ENCODE measurements at places on chromosomes 2 and 18.

DNA sequence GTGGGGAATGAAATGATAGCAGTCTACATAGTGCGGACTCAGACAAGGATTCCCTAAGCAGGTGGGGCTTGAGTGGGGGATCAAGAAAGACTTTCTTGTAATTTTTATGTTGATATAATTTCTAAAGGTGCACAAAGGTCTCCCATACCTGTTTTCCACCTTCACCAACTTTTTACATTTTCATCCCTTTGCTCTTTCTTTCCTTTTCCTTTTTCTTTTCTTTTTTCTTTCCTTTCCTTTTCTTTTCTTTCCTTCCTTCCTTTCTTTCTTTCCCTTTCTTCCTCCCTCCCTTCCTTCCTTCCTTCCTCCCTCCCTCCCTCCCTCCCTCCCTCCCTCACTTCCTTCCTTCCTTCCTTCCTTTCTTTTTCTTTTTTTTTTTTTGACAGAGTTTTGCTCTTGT, 10.1 kb upstream of the TRMT61B start:
- DNase-seq, result no peak

DNA sequence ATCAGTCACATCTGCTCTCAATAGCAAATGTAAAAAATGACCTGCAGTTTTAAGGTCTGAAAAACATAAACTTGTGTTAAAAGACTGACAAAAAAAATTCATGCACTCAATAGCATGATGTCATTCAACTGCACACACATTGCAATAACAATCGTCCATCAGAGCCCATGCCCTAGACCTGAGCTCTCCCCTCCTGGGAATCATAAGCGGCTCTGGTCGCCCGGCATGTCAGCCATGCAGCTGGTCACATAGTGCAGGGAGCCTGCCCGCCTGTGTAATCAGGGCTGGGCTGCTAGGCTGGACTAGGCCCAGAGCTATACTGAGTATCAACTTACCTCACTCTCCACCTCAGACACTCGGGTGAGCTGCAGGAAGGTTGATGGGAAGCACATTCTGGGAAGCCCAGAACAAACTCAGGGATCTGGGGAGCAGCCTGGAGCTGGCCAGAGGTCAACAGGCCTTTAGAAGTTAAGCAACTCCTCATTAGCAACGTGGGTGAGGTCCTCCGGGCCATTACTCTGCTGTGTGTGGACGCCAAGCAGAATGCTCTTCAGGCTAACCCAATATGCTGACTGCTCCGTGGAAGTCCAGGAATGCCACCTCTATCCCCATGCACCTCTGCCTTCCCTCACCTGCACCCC, 165.5 kb downstream of the TTC32 start:
- DNase-seq, result no peak

- DNase-seq, result no peak
These were observed 110.2 kb downstream of the CABLES1 start for GRCh38 chr18:23245461-23245860.

- no peak for DNase-seq
These were observed 86.3 kb downstream of the NDUFA10 start for GRCh38 chr2:239938651-239939486.

DNA sequence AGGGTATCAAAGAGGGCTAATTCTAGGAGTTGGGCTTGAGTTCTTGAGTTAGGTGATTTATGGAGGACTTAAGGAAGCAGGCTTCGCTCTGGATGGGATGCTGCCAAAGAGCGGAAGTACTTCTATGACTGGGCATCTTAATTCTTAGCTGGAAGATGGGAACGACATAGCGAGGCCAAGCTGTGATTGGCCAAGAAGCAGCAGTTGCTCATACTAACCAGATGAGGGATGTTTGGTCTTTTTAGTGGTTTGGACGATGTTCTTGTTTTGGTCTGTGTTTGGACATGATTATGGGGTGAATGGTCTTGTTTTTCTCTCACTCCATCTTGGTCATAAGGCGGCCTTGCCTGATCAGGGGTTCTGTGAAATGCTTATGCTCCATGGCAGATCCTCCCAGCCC, 133.7 kb downstream of the MSH2 start:
- no peak for DNase-seq

DNA sequence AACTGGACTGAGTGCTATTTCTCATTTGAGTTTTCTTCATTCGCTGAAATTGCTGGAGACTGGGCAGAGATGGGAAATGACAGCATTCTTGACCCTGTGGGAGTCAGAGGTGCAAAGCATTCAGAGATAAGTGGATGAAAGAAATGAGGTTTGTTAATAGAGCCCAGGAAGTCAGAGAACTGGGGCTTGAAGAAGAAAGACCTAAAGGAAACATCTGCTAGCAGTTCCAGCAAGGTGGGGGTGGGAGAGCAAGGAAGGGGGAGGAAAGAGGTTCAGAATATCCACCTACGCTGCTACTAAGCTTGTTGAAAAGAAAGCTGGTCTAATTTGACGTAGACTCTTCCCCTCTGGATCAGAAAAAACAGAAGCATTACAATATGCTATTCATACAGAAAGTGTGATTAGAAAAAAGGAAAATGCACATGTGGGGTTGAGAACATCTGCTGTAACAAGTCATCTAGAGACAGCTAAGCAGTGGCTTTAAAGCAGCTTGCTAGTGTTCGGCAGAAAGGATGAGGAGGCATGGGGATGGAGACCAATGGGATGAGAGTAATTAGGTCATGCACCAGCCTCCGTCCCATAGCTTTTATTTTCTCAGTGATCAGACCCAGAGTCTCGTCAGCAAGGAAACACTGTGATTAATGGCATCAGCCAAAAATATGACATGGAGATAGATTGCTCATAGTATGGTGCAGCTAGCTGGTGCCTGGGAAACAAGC, 29.7 kb downstream of the NAB1 start:
- DNase-seq, result no peak

DNA sequence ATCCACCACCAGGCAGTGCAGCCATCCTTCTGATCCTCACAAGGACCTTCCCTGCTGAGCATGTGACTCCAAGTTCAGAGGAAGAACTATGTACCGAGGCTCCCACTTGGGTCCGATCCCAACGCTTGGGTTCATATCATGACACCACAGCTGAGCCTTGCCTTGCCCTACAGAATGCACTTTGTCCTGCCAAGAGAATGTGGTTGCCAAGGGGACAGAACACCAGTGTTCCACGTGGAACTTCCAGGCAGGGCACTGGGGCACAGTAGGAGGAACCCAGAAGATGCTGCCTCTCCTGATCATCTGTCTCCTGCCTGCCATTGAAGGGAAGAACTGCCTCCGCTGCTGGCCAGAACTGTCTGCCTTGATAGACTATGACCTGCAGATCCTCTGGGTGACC, at the start of gene TEX51:
Gene TEX51, plus strand, starts transcription at position 255 of the 400 bp plus-strand sequence. Its CDS starts 29 bp downstream, at position 284.
- no peak for DNase-seq

DNA sequence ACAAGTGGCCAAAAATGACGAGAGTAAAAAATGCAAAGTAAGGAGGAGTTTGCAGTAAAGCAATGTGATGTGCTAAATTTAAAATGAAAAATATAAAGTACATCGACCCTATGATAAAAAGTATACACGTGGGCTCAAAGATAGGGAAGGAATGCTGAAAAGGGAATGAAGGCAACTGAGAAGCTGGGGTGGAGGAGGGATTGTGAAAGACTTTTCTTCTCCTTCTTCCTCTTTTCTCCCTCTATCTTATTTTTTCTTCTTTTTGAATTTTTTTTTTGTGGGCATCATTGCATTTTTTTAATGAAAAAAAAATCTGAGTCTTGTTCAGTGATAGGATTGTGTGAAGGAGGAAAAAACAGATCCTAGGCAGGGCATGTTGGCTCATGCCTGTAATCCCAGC, 57.6 kb upstream of the STK17B start:
- DNase-seq, result no peak

DNA sequence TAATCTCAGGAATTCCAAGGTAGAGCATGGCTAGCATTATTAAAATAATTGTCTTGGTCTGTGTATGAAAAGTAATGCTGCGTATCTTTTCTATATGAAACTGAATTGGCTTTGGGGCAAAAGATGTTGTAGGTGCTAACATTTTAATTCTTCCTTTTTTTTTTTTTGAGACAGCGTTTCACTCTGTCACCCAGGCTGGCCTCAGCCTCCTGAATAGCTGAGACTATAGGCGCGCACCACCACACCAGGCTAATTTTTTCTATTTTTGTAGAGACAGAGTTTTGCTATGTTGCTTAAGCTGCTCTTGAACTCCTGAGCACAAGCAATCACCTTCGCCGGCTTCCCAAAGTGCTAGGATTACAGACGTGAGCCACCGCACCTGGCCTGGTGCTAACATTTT, 172.6 kb upstream of the STON1 start:
- no peak for DNase-seq

GRCh38 chr2:240060977-240061591, 7.8 kb upstream of the OR6B3 start:
- DNase-seq, result peak; percentile 34

GRCh38 chr2:55051026-55051866, 995 bp upstream of the RTN4 start:
- no peak for DNase-seq

DNA sequence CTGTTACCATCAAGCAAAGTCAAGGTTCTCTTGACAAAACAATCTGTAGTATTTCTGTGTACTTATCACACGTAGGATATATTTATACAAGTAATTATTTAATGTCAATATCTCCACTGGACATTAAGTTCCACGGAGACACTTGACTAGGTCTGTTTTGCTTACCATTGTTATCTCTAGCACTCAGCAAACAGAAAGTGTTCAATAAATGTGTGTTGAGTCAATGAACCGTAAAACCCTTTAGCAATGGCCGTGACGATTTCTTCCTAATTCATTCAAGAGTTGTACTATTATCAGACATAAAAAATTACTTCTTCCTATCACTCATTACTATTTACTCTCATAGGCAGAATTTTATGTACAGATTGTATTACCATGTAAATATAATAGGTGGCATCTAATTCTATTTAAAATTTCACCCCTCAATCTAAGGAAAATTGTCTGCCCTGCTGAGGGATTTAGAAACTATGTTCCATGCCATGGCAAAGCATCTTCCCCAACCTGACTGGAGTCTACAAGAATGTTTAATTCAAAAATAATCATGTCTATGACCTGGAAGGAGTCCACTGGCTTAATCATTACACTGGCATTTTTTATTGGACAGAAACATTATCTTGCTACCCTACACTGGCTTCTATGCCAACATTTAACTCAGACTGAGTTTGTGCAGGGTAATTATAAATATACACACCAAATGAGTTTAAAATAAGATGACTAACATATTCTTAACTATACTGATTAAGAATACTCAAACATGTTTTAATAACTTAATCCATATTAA, 301.9 kb downstream of the ZEB2 start:
- DNase-seq, result no peak

GRCh38 chr2:15688924-15689568, 97.4 kb downstream of the DDX1 start:
- DNase-seq, result no peak

All from T-helper 1 cell (primary cell).